T-cell (primary cell): ENCODE measurements at places on chromosomes 5 and 9. TPM values are rescaled to one million over a fixed set of nuclear protein-coding genes. Genes with fewer than 3 reads are reported as not detected.

GRCh38 chr9:36276781-36277181 lies 18.5 kb upstream of the GNE start:
- DNase-seq, result no peak

Gene ACOT12
- total RNA-seq, result 0.22 TPM

Gene SPARC
- total RNA-seq, result 6.0 TPM

- DNase-seq, result no peak
These were observed 50.1 kb upstream of the PDE4D start for GRCh38 chr5:59943452-59944113.

- DNase-seq, result no peak
These were observed 27.7 kb upstream of the NSMF start for GRCh38 chr9:137486545-137487453.

DNA sequence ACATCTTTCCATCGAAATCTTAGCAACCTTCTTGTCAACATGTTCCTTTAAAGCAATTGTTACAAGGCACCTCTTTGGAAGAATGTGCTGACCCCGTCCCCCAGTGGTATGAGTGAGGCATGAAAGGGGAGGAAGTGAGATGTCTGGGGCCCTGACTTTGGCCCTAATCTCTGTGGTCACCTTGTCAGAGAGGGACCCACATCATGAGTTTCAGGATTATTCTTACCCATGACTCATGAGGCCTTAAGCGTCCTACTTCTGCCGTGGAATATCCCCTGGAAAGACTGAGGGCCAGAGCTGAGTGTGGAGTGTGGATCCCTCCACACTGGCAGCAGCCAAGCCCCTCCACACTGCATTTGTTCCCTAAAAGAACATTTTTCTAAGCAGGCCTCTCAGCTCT lies 81.2 kb downstream of the FSTL4 start:
- no peak for DNase-seq

GRCh38 chr5:37478121-37478894 lies 99.2 kb downstream of the WDR70 start:
- DNase-seq, result no peak

Gene NUTM2G
- not detected for total RNA-seq
